ENCODE measurements at places on chromosomes 7 and 10.

- DNase-seq, result no peak
Measured at GRCh38 chr7:43291789-43292188, 179.3 kb downstream of the HECW1 start.

DNA sequence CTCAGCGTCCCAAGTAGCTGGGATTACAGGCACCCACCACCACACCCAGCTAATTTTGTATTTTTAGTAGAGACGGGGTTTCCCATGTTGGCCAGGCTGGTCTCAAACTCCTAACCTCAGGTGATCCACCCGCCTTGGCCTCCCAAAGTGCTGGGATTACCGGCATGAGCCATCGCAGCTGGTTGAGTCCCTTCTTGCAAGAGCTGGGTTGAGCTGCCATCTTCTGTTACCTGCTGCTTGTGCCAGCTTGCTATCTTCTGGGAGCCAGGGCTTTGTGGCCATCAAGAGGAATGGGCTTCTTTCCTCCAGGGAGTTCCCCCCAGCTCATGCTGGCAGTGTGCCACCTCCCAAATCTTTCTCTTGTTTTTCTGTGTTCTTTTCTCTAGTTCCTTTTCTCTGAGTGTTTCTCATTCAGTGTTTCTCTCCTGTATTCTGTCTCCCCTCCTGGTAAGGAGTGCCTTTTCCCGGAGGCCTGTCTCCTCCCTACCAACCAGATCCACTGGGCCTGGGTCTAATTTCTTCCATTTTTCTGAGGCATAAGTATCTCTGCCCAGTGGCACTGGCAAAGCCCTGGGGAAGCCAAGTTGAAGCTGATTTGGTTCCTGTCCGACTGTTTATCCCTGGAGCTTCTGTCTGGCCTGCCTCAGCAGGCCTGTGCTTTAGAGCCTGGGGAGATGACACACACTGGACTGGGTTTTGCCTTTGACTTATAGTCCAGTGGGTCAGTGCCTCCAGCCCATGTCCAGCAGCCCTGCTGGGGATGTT is 3.7 kb downstream of the DBNL start:
- DNase-seq, result no peak

DNA sequence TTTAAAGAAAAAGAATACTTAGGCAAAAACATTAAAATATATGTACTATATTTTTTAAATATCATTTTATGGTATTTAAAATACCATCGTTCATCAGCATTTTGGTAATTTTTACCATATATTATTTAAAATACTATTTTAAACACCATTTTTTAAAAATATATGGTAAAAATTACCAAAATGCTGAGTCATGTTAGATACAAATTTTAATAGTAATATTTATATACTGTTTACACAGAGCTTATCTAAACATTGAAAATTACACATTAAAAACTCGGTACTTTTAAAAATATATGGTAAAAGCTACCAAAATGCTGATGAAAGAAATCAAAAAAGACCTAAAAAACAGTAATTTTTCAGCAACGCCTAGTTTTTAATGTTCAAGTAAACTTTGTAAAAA is 105.6 kb downstream of the TPK1 start:
- no peak for DNase-seq

DNA sequence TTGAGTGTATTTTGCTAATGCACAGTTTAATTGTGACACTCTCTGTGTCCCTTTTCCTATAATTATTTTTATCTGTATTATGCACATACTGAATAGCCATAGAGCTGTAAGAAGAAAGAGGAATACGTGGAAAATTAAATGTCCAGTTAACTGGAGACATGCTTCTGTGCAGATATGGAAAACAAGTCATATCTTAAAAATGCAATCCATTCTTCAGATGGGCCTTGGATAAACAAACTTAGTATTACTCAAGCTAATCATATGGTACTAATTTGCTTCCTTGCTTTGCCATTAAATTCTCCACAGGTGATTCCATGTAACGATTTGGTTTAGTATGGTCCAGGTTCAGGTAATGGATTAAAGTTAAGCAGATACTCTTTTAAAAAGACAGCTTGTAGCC is 201.2 kb upstream of the CELF2 start:
- no peak for DNase-seq

DNA sequence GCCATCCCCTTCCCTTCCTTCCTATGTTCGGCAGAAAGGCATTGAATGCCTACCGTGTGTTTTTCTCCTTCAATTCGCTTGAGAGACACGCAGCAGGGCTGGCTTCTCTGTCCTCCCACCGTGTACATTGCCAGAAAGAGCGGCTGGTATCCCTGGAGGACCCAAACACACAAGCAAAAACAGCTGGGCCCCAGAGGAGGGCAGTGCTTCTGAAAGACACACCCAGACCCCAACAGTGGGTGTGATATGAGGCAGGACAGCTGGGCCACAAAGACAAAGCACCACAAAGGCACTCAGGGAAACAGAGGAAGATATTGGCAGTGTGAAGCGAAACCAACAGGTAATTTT is 133.1 kb upstream of the SH2B2 start:
- DNase-seq, result peak; percentile 72

- DNase-seq, result no peak
Measured at GRCh38 chr7:38524786-38525185, 106.4 kb downstream of the AMPH start.

DNA sequence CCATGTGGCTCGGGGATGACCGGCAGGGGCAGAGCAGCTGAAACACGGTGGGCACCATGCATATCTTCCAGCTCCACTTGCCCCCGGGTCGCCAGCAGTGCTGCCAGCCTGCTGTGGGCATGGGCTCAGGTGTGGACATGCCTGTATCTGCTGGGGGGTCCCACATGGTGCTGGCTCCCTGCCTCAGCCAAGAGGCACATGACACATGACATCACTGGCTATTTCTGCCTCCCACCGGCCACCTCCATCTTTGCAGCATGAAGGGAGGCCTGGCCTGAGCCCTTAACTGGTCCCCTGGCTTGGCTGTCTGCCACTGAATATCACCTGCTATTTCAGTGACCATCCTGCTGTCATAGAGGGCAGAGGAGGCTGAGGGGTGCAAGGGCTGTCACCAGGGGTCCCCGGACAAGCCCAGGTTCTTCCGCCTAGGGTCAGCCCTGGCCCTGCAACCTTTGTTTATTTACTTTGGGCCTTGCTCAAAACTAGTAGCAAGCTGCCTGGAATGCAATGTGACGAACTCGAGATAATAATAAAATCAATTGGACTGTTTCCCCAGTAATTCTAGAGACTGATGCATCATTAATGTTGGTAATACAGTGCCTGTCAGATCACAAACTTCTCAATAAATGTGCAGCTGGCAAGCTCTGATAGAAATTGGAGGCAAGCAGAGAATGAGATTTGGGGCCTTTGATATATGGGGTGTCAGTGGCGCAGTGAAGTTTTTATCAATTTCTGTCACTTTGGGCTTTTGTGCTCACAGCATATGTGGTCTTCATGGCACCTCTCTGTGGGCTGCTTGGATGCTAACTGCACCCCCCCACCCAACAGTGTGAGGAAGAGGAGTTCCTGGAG is 28.5 kb downstream of the ZMIZ1 start:
- DNase-seq, result no peak

DNA sequence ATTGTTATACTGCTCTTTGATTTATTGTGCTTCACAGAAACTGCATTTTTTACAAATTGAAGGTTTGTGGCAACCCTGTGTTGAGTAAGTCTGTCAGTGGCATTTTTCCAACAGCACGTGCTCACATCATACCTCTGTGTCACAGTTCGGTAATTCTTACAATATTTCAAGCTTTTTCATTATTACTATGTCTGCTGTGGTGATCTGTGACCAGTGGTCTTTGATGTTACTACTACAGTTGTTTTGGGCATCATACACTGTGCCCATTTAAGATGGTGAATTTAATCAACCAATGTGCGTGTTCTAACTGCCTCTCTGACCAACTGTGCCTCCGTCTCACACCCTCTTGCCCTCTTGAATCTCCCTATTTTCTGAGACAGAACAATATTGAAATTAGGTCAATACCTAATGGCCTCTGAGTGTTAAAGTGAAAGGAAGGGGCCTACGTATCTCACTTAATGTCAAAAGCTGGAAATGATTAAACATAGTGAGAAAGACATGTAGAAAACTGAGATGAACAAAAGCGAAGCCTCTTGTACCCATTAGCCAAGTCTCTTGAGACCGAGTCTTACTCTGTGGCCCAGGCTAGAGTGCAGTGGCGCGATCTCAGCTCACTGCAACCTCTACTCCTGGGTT is 20.2 kb upstream of the ASL start:
- no peak for DNase-seq

- DNase-seq, result no peak
Measured at GRCh38 chr10:68597407-68597806, 37.3 kb downstream of the TET1 start.

DNA sequence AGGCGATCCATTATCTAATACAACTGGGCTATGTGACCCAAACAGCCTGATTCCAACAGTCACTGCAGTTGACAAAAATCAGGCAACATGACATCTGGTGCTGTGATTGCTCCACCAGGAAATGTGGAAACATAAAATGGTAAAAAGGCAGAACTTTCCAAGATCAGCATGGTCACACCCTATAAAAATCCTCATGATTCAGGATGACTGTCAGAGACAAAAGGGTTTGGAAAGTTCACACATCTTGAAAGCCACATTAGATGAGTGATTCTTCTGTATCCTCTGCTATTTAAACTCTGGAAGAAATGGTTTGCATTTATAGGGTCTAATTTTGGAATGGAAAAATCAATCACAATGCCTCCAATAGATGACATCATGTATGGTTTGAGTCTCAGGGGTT is 662.6 kb upstream of the IGFBP3 start:
- DNase-seq, result no peak

GRCh38 chr10:128929131-128929530 is 537.9 kb upstream of the MGMT start:
- DNase-seq, result no peak

- DNase-seq, result no peak
Measured at GRCh38 chr7:102282465-102283362, 4.0 kb upstream of the SH2B2 start.

DNA sequence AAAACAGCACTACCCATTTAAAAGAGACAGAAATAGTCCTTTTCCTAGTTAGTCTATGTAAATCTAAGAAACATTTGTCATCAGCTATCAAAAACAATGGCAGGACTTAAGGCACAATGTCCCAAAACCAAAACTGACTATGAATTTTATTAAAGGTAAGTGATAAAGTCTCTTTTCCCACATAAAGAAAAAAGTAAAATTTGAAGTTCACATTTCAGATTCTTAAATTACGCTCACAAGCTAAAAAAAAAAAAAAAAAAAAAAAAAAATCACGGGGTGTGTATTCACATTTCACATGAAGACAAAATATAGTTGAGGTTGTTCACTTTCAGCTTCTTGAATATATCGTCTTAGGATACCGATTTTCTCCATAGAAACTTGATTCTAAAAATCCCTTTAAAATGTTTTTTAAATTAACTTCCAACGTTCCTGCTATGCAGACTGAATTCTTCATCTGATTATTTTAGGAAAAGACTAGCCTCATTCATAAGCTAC is 1.6 kb downstream of the P4HA1 start:
- no peak for DNase-seq

- DNase-seq, result no peak
Measured at GRCh38 chr10:122519873-122520272, 40.7 kb upstream of the DMBT1 start.

DNA sequence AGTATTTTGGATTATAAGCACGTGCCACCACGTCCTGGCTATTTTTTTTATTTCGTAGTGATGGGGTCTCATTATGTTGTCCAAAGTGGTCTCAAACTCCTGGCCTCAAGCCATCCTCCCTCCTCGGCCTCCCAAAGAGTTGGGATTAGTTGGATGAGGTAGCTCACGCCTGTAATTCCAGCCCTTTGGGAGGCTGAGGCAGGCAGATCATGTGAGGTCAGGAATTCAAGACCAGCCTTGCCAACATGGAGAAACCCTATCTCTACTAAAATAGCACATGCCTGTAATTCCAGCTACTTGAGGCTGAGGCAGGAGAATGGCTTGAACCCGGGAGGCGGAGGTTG is 21.8 kb upstream of the YWHAG start:
- DNase-seq, result no peak

GRCh38 chr7:30994206-30995100 is 30.7 kb downstream of the GHRHR start:
- no peak for DNase-seq

DNA sequence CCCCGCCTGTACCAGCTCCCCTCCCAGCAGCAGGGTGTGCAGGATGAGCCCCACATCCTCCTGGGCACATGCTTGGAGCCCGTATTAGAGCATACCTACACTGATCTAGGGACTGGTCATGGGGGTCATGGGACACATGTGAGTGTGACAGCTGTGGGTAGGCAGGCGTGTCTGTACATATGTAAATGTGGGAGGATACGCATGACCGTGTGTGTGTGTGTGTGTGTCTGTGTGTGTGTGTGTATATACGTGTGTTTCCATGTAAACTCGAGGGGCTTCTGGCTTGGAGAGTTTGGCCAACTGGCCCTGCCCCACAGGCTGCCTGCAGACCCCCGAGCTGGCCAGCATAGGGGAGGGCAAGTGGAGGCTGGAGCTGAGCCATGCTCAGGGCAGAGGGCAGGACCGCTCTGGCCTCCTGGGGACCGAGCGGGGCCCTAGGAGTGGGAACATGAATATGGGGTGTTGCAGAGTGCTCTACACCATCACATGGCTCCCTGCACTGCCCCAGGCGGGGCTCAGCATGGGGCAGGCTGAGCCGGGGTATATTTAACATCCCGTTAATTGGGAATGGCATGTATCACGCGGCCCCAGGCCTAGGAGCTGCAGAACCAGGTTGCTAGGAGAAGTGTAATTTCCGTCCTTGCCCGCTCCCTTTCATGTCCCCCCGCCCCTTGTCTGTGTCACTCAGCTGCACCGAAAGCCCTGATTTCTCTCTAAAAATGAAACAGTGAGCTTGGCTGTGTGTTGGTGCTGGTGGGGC is 152.7 kb upstream of the PCBD1 start:
- no peak for DNase-seq

- no peak for DNase-seq
Measured at GRCh38 chr7:115491744-115492380, 538.7 kb downstream of the TFEC start.

GRCh38 chr7:36633377-36633776 is 90.9 kb downstream of the AOAH start:
- DNase-seq, result no peak

GRCh38 chr10:20299034-20299736 is 483.0 kb downstream of the PLXDC2 start:
- no peak for DNase-seq

GRCh38 chr7:149370790-149371189 is 90.1 kb downstream of the ZNF777 start:
- no peak for DNase-seq

DNA sequence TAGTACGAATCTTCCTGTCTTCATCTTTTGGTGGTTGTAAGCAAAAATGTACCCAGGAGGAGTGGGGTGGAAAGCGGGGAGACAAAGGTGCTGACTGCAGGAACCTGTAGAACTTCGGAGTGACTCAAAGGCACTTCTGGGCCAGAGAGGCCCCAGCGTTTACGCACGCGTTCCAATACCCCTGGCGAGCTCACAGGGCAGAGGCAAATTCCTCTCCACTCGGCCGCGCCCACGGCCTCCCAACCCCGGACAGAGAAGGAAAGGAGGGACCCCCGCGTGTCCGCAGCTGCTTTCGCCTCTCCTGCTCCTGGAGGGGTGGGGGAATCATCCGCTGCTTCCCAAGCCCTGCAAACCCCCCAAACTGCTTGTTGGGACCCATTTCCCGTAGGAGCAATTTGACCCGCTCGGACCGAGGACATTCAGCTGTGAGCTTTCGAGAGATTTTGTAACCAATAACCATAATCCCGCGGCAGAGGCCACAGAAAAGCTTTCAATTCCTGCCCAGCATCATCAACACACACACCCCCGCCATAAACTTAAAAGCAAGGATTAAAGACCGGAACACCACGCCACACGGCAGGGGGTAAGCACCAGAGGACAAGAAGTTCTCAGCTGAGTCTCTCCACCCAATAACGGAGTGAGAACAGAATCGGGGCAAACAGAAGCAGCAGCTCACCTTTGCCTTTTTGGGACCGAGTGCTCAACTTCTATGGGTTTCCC is 2.3 kb downstream of the IGF2BP3 start:
- no peak for DNase-seq

Measured in DMS153 (cell line).